ENCODE measurements at places on chromosomes 13 and 19.

GRCh38 chr19:43634872-43635560 is 4.6 kb downstream of the CADM4 start:
- H3K27ac ChIP-seq = no peak overlapping the region
- DNase-seq = no peak
- peaks cover 6% of the 10 kb centered on the region for H3K4me1 ChIP-seq
- H3K27me3 ChIP-seq = peaks cover 22% of the 10 kb centered on the region
- H3K36me3 ChIP-seq = no peaks in the 10 kb centered on the region

GRCh38 chr19:1097810-1098176 is 2.6 kb upstream of the POLR2E start:
- H3K27ac ChIP-seq = peak overlapping the region; percentile 48
- peaks cover 69% of the 10 kb centered on the region for H3K4me1 ChIP-seq
- no peak for DNase-seq
- H3K4me3 ChIP-seq = no peak overlapping the region
- H3K27me3 ChIP-seq = no peaks in the 10 kb centered on the region

- no peak overlapping the region for H3K27ac ChIP-seq
- peaks cover 34% of the 10 kb centered on the region for H3K4me1 ChIP-seq
- DNase-seq = no peak
- H3K27me3 ChIP-seq = no peaks in the 10 kb centered on the region
- no peak overlapping the region for H3K4me3 ChIP-seq
Observed at GRCh38 chr13:45295536-45295935, 45.4 kb downstream of the TPT1 start.

- H3K27ac ChIP-seq = no peak overlapping the region
- no peak overlapping the region for H3K4me3 ChIP-seq
- H3K27me3 ChIP-seq = no peaks in the 10 kb centered on the region
- H3K36me3 ChIP-seq = no peaks in the 10 kb centered on the region
Observed at GRCh38 chr13:37094840-37095239, 10.6 kb downstream of the CSNK1A1L start.

DNA sequence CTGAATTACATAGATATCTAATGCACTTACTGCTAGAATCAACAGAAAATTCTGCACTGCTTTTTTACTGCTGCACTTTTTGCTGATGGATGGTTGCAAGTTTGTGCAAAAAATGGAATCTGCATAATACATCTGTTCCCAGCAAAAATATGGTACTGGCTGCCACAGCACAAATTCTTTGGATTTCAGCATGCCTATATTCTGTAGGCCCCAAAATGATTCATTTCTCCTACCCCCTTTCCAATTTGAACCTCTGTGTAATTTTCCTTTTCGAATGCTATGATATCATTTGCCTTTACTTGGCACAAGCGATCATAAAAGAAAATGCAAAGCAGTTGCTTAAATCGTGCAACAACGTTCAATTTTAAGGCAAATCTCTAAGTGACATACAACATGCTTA is 524.2 kb upstream of the NBEA start:
- no peak overlapping the region for H3K4me3 ChIP-seq
- H3K36me3 ChIP-seq = no peaks in the 10 kb centered on the region
- H3K27me3 ChIP-seq = no peaks in the 10 kb centered on the region

DNA sequence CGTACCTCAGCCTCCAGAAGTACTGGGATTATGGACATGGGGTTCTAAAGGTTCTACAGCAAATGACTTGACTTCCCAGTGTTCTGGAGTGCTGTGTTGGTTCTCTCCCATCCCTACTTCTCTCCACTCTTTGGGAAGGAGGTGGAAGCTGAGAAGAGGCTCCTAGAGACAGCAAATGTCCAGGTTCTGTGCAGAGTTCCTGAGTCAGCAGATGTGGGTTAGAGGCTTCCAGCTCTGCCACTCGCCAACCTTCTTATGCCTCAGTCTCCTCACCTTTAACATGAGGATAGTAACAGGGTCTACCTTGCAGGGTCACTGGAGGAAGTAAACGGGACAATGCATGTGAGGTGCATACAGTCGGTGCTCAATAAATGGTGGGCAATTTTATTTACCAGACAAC is 80.5 kb upstream of the VSTM2B start:
- peaks cover 2% of the 10 kb centered on the region for H3K27me3 ChIP-seq
- no peak overlapping the region for H3K4me3 ChIP-seq
- H3K27ac ChIP-seq = no peak overlapping the region
- H3K36me3 ChIP-seq = no peaks in the 10 kb centered on the region

- peaks cover 5% of the 10 kb centered on the region for H3K36me3 ChIP-seq
- no peak overlapping the region for H3K27ac ChIP-seq
- H3K27me3 ChIP-seq = no peaks in the 10 kb centered on the region
Observed at GRCh38 chr19:13814550-13814949, 19.3 kb downstream of the ZSWIM4 start.

DNA sequence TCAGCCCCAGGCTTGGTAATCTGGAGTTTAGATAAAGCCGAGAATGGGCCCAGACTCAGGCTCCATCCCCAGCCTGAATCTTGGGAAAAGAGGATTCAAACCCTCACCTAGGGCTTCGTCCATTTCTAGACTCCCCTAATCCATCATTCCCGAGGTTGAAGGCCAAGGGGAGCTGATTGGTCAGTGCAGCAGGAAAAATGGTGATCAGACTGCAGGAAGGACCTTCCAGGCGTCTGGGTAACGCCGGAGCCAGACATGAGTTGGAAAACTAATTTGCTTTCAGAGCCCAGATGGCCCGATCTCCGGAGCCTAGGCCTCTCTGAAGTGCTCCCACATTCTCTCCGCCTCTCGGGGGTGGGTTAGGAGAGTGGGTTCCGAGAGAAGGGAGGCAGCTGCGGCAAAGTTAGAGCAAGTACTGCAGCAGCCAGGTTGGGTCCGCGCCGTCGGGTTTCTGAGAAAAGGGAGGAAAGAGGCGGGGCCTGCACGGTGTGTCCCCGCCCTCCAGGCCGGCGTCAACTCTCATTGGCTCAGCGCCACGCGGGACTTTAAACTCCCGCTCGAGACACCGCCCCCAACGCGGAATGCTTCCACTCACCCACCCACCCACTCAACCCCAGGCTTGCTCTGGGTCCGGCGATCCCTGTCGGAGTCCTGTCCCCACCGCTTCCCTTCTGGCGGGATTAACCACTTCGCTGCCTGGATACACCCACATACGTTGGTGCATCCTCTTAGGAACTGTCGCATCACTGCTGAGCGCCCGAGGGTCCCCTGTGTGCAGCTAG is 788 bp upstream of the RTBDN start:
- peaks cover 32% of the 10 kb centered on the region for H3K4me1 ChIP-seq

GRCh38 chr13:60286707-60287106 is 110.3 kb upstream of the TDRD3 start:
- no peak overlapping the region for H3K27ac ChIP-seq
- H3K36me3 ChIP-seq = no peaks in the 10 kb centered on the region
- no peak overlapping the region for H3K4me3 ChIP-seq
- H3K27me3 ChIP-seq = no peaks in the 10 kb centered on the region
- no peaks in the 10 kb centered on the region for H3K4me1 ChIP-seq

DNA sequence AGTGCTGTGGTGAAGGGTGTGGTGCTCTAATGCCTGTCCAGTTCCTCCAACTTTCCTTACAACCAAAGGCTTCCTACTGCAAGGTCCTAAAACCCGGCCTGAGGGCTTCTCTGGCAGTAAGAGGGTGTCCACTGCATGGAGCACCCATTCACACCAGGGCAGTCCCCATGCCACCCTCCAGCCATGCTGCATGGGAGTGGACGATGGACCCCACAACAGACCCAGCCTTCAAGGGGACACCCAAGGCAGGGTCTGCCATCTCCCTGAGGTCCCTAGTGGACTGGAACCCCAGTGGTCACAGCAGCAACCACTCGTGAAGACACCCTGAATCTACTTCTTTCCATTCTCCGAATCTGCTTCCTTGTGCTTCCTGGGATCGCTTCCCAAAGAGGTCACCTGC is 117.6 kb upstream of the SOX1 start:
- H3K27me3 ChIP-seq = peaks cover 1% of the 10 kb centered on the region
- no peaks in the 10 kb centered on the region for H3K4me1 ChIP-seq
- no peaks in the 10 kb centered on the region for H3K36me3 ChIP-seq
- no peak for DNase-seq

GRCh38 chr19:52646571-52647217 is 8.5 kb upstream of the ZNF83 start:
- no peaks in the 10 kb centered on the region for H3K4me1 ChIP-seq
- H3K4me3 ChIP-seq = no peak overlapping the region
- H3K36me3 ChIP-seq = peaks cover 60% of the 10 kb centered on the region
- no peak overlapping the region for H3K27ac ChIP-seq
- no peak for DNase-seq

- peak overlapping the region; percentile 66 for H3K27ac ChIP-seq
- H3K27me3 ChIP-seq = no peaks in the 10 kb centered on the region
- peaks cover 84% of the 10 kb centered on the region for H3K36me3 ChIP-seq
Observed at GRCh38 chr19:14406645-14407401, 12.3 kb downstream of the DDX39A start.

DNA sequence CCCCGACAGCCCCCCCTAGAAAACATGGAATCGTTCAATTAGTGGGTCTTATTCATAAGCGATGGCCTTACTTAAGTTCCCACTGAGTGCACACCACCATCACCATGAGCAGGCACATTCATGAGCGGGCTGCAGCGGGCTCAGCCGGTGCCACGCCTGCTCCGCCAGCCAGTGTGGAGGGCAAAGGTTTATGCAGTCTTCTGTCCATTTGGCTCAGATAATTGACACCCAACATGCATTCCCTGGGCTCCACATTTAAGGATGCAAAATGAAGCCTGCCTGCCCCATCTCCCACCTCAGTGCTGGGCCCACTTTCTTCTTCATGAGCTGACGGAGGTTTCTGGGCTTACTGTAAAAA is 12.1 kb downstream of the C19orf12 start:
- peaks cover 43% of the 10 kb centered on the region for H3K4me1 ChIP-seq
- peaks cover 40% of the 10 kb centered on the region for H3K36me3 ChIP-seq
- no peak for DNase-seq
- no peak overlapping the region for H3K27ac ChIP-seq
- no peak overlapping the region for H3K4me3 ChIP-seq
- no peaks in the 10 kb centered on the region for H3K27me3 ChIP-seq

DNA sequence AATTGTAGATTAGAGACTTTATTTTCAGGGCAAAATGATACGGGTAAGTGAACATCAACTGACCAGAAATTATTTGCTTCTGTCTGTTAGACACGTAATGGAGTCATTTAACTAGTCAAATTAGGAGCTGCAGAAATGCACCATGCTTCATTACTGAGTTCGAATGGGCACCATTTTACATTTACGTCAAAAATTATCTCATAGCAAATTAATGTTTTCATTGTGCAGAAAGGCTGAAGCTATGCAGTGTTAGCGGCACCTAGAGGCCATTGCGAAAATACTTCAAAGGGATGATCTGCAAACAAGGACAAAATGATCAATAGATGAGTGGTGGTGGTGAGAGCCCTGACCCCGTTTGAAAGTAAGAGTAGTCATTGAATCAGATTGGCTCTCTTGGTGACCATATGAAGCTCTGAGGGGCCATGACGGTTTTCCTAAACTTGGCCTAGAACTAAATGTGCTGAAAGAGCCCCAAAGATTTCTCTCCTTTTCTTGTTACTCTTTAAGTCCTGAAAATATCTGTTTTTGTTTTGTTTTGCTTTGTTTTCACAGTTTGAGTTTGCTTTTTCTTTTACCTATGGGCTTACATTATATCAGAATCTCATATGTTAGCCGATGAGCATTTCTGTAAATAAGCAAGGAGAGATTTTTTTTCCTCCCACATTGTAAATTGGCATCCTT is 277.9 kb downstream of the ZNF536 start:
- no peaks in the 10 kb centered on the region for H3K4me1 ChIP-seq
- no peak overlapping the region for H3K4me3 ChIP-seq
- no peak overlapping the region for H3K27ac ChIP-seq
- DNase-seq = peak; percentile 63
- H3K36me3 ChIP-seq = no peaks in the 10 kb centered on the region
- H3K27me3 ChIP-seq = peaks cover 21% of the 10 kb centered on the region

DNA sequence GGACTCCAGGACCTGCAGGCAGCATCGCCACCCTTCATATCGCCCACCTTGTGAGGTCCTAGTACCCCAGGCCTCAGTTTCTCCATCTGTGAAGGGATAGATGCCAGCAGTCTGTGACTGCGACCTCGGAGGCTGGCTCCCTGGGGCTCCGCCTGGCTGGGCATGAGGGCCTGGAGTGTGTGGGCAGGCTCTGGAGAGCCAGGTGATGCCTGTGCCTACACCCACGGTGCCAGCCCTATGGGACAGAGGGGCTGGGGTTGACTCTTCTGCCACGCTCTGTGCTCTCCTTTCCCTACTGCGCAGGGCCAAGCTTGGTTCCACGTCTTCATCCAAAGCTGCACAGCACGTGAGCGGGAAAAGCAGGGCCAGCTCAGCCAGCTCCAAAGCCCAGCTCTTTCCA is 26.0 kb upstream of the NFIC start:
- no peak overlapping the region for H3K27ac ChIP-seq
- no peak for DNase-seq
- H3K36me3 ChIP-seq = no peaks in the 10 kb centered on the region
- peaks cover 12% of the 10 kb centered on the region for H3K4me1 ChIP-seq
- no peak overlapping the region for H3K4me3 ChIP-seq

GRCh38 chr19:15820646-15821045 is 5.2 kb upstream of the OR10H1 start:
- no peak overlapping the region for H3K27ac ChIP-seq
- H3K4me1 ChIP-seq = no peaks in the 10 kb centered on the region
- no peaks in the 10 kb centered on the region for H3K27me3 ChIP-seq
- no peak for DNase-seq
- no peak overlapping the region for H3K4me3 ChIP-seq

DNA sequence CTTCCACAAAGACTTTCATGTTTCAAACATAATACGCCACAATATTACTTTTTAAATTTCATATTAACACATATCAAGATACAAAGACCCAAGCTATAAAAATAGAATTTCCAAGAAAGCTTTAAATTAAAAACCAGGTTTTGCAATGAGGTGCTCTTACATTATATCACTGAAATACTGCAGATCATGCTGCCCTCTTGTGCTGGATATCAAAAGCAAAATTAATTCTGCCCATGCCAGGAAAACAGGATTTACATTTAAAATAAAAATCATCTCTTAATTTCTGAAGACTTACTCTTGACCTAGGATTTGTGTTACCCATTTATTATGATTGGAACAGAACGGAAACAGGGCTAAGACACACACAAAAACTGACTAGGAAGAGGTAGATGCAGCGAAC is 145.0 kb downstream of the ABCC4 start:
- peaks cover 22% of the 10 kb centered on the region for H3K36me3 ChIP-seq
- H3K27me3 ChIP-seq = no peaks in the 10 kb centered on the region
- no peak overlapping the region for H3K27ac ChIP-seq
- H3K4me1 ChIP-seq = no peaks in the 10 kb centered on the region
- DNase-seq = no peak

- H3K4me3 ChIP-seq = no peak overlapping the region
- H3K36me3 ChIP-seq = no peaks in the 10 kb centered on the region
- no peaks in the 10 kb centered on the region for H3K27me3 ChIP-seq
- no peak overlapping the region for H3K27ac ChIP-seq
- no peak for DNase-seq
- no peaks in the 10 kb centered on the region for H3K4me1 ChIP-seq
Observed at GRCh38 chr13:66962953-66963352, 267.2 kb downstream of the PCDH9 start.

GRCh38 chr19:1833540-1833939 is 14.7 kb downstream of the REXO1 start:
- peaks cover 1% of the 10 kb centered on the region for H3K36me3 ChIP-seq
- no peak for DNase-seq
- no peaks in the 10 kb centered on the region for H3K27me3 ChIP-seq
- H3K4me3 ChIP-seq = no peak overlapping the region

- peaks cover 14% of the 10 kb centered on the region for H3K36me3 ChIP-seq
- peaks cover 2% of the 10 kb centered on the region for H3K27me3 ChIP-seq
- peak overlapping the region; percentile 21 for H3K27ac ChIP-seq
- DNase-seq = no peak
- H3K4me3 ChIP-seq = peak overlapping the region; percentile 90
Observed at GRCh38 chr13:110916301-110917142, 1.7 kb upstream of the ANKRD10 start.
